CD4-positive, alpha-beta T cell treated with Interleukin-6 at 100 ng/mL for 8 hours (primary cell): ENCODE measurements at places on chromosomes 4 and X.

- peak; percentile 19 for DNase-seq
Measured at GRCh38 chrX:11137543-11138139, 26.5 kb downstream of the HCCS start.

GRCh38 chr4:39657465-39657864, 18.8 kb upstream of the SMIM14 start:
- DNase-seq = no peak

DNA sequence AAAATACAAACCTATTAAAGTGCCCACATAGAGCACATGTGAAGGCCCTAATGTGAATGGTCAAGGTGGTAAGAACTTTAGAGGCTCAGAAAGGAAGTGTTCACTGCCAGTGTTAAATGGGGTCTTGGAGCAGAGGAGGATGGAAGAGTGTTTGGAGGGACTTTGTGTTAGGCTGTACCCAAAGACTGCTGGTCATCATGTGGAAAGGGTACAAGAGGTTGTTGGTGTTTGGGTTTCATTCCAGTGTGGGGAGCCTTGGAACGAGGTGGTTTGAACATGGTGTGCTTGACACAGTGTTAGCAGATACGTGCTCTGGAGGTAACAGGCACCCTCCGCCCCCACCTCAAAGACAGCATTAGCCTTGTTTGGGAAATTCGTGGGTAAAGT, 73.1 kb downstream of the RAPGEF2 start:
- DNase-seq = no peak

DNA sequence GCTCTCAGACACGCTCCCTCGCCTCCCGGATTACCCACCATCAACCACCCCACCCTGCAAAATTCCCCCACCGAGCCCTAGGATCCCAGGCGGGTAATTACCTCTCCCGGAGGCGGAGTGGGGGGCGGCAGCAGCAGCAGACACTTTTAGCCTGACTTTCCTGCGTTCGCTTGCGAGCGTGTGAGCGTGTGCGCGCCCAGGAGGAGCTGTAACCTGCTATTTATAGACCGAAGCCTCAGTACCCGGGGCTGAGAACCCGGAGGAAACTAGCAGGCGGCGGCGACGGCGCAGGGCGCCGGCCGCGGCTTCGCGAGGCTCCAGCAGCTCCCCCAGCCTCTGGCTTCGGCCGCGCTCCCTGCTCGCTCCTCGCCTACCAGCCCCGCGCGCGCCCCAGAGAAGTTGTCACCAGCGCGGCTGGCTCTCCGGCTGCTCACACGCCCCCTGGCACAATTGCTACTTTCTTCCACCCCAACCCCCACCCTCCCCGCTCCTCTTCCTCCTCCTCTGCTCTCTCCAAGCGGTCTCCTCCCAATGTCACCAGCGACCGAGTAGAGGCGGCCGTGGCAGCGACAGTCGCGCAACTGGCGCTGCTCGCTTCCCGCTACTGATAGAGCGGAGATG, at the start of gene INPP4B:
TSS of gene INPP4B (minus strand) at position 194 of the 621 bp plus-strand sequence.
- DNase-seq = peak; percentile 25

- DNase-seq = peak; percentile 15
Measured at GRCh38 chr4:151991001-151991883, 230.4 kb upstream of the GATB start.

DNA sequence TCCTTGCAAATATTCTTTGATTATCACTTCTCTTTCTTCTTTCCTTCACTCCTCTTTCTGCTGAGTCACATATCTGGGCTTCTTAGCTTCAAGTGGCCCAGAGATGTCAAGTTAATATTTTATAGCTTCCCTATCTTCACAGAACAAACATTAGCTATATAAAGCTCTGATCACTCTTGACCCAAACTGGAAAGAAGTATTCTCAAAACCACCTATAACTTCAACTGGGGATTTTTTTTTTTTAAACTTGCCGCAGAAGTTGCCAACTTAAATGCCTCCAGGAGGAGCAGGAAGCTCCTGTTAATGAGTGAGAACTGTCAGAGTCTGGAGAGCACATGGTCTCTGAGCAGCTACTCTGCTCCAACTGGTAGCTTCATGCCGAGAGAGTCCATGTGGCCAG, 233.3 kb upstream of the EDNRA start:
- DNase-seq = no peak

- DNase-seq = no peak
Measured at GRCh38 chr4:111048316-111048715, 425.4 kb upstream of the PITX2 start.

GRCh38 chr4:76518241-76518640, 83.2 kb downstream of the SHROOM3 start:
- no peak for DNase-seq

DNA sequence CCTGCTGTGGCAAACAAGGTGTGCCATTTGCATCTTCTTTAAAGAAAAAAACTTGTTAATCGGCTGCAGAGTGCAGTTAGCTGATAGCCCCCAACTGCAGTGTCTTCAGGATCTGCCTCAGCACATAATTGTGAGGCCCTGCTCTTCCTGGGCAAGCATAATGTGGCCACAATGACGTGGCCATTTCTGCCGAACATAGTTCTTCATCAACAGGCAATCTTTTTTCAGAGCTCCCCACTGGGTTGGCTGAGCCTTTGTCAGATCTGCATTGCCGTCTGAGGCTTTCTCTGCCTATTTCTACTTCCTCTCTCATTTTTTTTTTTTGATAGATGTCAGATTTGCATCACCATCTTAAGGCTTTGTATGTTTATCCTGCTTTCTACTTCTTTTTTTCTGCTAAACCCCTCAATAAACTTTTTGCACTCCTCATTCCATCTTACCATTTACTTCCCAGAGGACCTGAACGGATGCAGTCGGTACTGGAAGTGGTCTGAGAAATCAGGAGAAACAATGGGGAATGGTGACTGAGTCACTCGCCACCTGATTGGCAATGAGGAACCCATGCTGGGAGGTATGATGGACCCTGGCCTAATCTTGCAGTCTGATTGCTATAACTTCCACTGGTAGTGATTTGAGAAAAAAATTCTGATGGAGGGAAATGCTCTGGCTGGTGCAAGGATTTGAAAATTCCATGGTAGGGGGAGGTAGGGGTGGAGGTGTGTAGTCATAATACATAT, 21.2 kb upstream of the TAB3 start:
- no peak for DNase-seq

- DNase-seq = no peak
Measured at GRCh38 chr4:8114456-8115202, 44.0 kb downstream of the ABLIM2 start.

DNA sequence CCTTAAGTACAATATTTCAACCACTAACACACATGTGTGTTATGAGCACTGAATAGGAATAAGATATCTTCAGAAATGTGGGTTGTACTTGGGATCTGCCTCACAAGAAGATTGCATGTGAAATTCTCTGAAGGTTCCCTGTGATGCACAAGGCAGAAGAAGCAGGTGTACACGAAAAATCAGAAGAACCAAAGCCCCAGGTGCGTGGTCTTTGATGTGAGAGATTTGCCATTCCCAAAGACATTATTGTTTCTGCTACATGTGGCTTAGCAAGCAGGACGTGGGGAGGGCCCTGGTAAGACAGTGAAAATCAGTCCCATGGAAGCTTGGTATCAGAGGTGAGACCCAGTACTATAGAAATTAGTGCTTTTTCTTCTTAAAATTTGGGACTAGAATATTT, 13.0 kb upstream of the SPRY1 start:
- DNase-seq = no peak

DNA sequence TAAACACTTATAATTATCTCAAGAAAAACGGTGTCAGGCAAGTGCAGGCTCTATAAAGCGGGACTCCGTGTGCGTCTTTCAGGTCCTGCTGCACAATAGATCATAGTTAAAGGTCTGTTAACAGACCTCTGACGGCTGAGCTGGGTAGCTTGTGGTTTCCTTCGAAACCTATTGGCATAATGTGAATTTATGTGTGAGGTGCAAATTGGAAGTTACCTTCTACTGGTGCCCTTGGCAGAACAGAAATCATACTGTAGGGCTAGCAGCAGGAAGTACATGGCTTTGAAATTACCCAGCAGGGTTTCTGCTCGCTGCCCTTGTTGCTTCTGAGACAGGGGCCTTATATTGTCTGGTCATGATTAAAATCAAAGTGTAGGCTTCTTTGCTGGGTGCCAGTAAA, 216.4 kb upstream of the HAND2 start:
- no peak for DNase-seq

DNA sequence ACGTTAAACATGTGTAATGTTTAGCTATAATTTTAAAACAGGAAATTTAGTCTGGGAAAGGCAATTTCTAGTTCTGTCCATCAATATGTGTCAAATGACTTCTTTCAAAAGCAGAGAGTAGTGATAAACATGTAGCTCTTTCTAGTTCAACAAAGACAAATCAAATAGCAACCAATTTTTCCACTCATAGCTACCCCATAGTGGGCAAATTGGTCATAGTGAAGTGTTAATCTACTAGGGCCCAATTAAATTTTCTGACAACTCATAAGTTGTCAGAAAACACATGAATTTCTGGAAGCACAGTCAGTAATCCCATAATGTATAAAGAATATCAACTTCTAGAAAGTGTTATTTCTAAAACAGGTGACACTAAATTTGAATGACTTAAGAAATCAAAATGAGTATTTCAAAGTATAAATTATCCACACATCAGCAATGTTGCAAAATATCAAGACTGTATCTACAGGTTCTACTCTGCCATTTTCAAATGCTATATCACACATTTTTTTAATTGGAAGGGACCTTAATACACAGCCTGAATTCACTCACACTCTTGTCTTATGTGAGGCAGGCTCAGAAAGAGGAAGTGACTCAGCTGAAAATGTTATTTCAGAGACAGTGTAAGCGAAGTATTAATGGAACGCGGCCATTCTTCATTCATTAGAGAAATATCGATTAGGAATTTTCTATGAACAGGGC, 7.7 kb downstream of the OCIAD2 start:
- no peak for DNase-seq

DNA sequence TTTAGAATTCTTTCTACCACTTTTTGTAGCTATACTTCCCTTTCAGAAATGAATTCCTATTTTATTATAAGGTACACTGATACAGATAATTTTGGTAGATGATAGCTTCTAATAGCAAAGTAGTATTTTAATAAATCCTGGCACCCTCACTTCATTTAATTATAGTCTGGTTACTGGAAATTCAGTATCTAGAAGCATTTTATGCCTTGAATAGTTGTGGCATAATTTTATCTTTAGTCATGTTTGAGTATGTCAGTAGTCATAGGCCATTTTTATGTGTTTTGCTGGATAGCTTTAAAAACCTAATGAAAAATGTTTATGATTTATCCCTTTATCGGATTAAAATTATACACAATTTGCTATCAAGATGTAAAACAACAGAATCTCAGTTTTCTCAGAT, 92.3 kb downstream of the DIAPH2 start:
- DNase-seq = no peak

GRCh38 chrX:153799326-153799725, 4.9 kb downstream of the SSR4 start:
- no peak for DNase-seq

DNA sequence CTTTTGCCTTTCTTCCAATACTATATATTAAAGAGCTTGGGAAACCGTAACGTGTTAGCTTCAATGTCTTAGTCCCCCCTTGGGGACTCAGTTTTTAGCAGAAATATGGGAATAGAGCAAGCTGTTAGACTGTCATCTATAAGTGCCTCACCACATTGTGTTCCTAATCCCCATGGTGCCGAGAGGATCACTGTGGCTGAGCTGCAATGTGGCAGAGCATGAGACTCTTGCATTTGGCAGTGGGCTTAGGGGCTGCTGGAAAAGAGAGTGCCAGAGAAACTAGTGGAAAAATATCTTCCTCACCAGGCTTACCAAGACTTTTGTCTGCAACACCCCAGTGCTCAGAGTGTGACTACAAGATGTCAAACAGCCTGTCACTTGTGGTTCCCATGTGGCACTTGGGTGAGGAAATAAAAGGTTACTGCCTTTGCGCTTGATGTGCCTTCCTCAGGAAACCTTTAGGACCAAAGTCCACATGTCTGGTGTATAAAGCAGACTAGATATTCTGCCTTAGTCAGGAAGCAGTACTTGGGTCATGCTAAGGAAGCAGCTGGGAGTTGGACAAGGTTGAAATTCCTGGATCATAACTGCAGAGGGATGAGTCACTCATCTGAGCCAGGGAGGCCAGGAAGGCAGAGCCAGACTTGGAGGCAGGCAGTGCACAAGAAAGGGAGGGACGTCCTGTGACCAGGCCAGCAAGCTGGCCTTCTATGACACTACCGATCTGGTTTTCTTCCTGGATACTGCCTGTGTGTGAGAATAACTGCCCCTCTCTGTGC, 9.7 kb upstream of the MAGEA4 start:
- DNase-seq = no peak

DNA sequence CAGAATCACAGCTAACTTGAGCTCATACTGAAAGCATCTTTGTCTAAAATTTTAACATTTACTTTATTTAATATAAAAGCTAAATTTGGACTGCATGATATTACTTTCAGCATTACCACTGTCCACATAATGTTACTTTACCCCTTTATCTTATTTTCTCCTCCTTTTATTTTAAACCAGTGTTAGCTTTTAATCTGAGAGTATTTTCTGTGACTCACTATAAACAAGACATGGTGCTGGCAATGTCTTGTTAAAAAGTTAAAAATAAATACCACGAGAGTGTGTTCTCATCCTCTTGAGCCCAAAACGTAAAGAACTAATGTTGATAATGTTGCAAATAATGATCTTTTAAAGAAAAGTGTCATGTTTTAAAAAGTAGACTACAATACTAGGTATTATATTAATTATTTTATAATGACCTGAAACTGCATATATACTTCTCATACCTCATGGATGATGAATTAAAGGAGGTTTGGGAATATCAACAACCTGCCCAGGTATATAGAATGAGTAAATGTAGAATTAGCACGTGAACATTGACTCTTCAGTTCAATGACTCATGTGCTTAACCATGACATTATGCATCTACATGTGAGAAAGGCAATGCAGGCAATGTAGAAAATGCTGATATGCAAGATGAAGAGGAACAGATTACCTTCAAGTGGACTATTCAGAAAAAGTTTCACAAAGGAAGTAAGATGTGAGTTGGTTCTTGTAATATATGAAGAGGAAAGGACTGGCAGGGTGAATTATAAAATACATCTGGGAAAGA, 454.1 kb upstream of the ADGRL3 start:
- DNase-seq = no peak

- DNase-seq = no peak
Measured at GRCh38 chr4:119655111-119655837, 26.7 kb upstream of the PDE5A start.

- DNase-seq = no peak
Measured at GRCh38 chrX:292900-293897, 12.0 kb downstream of the PLCXD1 start.

- DNase-seq = no peak
Measured at GRCh38 chrX:119429471-119429870, 30.3 kb downstream of the SLC25A43 start.

DNA sequence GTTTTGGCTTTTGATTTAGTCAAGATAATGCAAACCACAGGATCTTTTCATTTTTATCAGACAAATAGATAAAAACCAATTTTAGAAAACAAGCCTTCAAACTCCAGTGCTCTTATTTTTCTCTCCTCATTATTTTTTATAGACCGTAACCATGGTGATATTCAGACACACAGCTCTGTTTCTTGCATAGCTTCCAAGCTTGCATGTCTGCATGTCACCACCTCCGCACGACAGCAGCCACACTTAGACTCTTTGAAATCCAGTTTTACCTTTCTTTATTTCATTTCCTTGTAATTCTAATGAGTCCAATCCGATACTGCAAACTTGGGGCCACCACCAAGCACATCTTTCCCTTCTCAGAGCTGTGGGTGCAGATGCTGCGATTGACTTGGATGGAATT, 94.3 kb upstream of the GPM6A start:
- no peak for DNase-seq

- no peak for DNase-seq
Measured at GRCh38 chr4:7581477-7581876, 146.7 kb upstream of the PSAPL1 start.
